ENCODE measurements at places on chromosomes 4 and X.

DNA sequence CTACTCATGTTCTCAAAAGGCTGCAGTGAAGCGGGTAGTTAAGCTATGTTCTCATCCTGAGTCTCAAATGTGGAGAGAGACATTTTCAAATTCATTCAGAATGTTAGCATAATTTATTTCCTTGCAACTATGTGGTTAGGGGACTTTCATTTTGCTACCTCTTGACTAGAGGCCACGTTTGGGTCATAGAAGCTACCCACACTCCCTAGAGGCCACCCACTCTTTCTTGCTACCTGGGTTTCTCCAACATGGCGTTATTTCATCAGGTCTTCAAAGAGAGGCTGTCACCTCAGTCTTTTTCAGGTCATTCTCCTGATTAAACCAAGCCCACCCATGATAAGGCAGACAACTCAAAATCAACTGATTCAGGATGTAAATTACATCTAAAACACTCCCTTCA, 34.3 kb upstream of the NLGN4X start:
- DNase-seq: no peak

GRCh38 chr4:26583538-26583864, 383 bp upstream of the TBC1D19 start:
- no peak for DNase-seq

- DNase-seq: peak; percentile 79
Measured at GRCh38 chrX:11759461-11760311, 1.6 kb downstream of the MSL3 start.

- DNase-seq: no peak
Measured at GRCh38 chr4:80226094-80226493, 28.8 kb downstream of the PRDM8 start.

DNA sequence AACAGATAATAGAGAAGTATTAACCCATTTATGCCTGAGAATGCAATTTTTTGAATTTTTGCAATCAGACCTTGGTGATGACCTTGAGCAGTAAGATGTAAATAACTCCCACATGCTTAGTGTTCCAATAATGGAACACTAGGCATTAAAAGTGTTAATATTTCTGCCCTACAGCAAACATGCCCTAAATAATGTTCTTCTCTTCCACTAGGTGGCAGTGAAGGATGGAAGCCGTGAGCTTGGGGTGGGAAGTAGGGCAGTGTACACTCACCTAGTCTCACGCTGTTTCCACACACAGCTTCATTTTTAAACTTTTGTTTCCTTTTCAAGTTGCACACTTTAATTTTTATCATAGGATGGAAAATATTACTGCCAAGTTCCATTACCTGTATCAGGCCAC, 613.1 kb upstream of the HS3ST1 start:
- no peak for DNase-seq

DNA sequence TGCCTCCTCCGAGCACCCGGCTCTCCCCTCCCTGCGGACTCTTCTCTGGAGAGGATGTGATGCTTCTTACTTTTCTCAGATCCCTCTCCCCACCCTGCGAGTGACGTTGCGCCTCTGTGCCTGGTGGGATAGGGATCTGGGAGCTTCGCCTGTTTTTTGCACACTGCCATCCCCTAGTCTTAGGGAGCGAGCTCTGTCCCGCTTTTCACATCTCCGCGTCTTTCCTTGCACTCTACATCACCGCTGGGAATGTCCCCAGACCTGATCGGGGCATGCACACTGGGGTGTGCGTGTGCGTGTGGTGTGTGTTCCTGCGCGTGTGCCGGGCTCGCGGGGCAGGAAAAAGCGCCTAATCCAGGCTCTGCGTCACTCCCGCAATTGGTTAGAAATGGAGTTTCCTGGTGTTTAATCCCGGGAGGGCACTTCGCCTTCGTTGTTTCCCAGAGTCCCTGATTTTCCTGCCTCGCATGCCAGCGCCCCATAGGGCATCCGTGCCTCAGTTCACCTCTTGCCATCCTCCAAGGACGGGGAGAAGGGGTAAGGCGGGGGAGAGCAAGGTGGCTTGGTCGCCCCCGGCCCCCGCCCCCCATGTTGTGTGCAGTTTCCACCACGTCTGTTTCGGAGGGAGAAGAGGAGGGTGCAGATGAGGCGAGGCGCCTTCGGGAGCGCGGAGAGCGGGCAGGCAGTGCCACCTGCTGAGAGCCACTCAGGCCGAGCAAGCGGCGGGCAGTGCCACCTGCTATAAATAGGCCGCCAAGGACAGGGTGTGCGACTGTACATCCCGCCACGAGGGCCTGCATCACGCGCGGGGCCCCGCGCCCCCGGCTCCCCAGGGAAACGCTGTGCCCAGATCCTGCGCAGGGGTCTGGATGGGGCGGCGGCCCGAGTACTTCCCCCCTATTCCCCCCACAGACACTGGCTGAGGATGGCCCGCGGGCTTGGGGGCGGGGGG, 759 bp upstream of the TBC1D1 start:
- no peak for DNase-seq

DNA sequence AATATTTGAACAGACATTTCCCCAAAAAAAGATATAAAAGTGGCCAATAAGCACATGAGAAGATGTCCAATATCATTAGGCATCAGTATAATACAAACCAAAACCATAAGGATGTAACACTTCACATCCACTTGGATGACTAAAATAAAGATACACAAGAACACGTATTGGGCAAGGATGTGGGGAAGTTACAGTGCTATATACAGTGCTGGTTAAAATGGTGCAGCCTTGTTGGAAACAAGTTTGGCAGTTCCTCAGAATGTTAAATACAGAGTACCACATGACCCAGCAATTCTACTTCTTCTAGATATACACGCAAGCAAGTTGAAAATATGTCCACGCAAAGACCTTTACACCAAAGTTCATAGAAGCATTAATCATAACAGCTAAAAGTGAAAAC, 58.9 kb downstream of the HAUS3 start:
- DNase-seq: no peak

DNA sequence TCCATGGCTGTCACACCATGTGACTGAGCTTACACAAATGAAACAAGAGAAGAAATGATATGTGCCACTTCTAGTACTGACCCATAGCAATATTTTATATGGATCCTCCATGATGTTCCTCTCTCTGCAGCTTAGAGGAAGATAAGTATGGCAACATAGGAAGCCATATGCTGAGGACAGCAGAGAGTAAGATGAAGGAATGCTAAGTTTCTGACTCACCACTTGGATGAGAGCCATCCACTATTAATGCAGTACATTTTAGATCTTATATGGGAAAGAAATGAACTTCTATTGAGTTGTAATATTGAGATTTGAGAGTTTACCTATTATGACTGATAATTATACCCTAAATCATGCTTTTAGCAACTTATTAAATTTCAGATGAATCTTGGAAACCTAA, 386.9 kb upstream of the MAOA start:
- DNase-seq: no peak

- no peak for DNase-seq
Measured at GRCh38 chrX:39886282-39886681, 211.5 kb downstream of the BCOR start.

DNA sequence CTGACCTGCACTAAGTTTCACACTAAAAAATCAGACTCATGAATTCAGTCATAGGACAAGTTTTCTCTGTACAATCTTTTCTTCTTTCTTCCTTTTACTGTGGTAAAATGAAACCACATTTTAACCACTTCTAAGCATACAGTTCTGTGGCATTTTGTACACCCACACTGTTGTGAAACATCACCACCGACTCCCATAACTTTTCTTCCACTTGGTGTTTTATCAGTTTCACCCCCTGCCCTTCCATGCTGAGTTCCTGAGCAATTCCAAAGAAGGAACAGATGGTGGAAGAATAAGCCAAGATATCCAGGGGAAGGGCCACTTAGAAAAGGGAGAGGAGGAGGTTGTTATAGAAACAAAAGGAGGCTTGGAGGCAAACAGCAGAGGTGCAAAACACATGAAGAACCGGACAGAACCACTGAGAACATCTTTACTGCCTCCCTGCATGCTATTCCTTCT, 22.6 kb downstream of the SLC25A4 start:
- DNase-seq: peak; percentile 80

GRCh38 chr4:168097161-168097560, 4.8 kb downstream of the ANXA10 start:
- DNase-seq: no peak

DNA sequence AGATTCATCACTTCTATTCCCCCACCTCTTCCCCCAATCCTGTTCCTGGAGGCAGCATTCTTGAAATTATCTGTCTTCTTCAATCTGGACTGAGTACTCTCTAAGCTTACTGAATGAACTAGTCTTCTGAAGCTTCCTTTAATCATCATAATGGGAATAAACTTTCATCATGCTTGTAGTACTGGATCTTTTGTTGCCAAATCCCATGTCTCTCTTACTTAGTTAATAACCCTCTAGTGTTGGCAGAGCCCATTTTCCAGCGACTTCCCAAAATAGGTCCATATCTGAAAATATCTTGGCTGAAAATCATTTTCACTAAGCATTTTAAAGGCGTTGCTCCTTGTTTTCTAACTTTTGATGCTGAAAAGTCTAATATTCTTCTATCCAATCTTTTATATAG, 39.6 kb downstream of the RPS6KA3 start:
- DNase-seq: no peak

DNA sequence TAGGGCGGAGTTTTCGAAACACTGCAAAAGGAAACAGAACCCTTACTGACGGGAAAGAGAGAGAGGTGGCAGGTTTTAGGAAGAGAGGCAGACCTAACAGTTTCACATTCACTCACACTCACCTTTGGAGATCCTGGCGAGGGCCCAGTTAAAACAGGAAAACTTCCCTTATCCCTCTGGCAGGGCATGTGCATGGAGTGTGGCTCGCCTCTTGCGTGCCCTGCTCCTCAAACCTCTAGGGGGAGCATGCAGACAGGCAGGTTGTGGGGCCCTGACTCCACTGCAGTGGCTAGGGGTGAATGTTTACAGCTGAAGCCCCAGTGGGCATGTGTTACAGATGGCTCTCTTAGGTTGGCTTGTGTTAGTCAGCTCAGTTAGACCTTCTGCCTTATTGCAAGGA, 451.5 kb downstream of the UBE2NL start:
- no peak for DNase-seq

DNA sequence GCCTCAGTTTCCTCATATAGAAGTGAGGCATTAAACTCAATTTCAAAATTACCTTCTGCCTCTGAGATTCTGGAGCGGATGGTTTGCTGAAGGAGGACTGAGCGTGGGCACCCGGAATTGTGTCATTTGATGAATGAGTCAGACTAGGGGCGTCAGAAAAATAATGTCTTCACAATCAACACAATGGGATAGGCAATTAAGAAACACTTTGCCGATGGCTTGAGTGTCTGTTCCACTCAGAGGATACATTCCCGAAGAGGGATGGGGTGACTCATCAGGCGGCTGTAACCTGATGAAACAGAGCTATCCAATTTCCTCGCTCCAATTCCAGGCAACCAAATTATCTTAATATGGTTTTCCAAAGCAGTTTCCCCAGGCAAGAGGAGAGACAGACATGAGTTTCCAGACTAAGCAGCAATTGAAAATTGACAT, 1.2 kb upstream of the CHRNA9 start:
- no peak for DNase-seq

- no peak for DNase-seq
Measured at GRCh38 chr4:96145601-96146000, 305.7 kb downstream of the PDHA2 start.

GRCh38 chr4:183996868-183997267, 91.8 kb downstream of the STOX2 start:
- DNase-seq: no peak

GRCh38 chr4:159104694-159105414, 2.0 kb downstream of the RAPGEF2 start:
- DNase-seq: no peak

DNA sequence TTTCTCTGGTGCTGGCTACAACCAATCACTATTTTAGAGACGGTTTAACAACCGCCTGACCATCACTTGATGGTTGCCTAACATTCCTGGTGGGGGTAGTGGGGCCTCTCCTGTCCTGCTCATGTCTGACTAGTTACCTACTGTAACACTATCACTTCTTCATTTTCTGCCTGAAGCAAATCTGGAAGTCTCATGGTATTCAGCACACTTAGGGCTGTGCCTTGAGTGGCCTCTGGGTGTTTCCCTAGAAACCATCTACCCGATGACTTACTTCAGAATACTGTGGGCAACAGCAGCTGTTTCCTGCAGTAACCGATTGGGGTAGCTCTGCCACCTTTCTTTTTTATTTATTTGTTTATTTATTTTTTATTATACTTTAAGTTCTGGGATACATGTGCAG, 880.1 kb upstream of the INTU start:
- no peak for DNase-seq

DNA sequence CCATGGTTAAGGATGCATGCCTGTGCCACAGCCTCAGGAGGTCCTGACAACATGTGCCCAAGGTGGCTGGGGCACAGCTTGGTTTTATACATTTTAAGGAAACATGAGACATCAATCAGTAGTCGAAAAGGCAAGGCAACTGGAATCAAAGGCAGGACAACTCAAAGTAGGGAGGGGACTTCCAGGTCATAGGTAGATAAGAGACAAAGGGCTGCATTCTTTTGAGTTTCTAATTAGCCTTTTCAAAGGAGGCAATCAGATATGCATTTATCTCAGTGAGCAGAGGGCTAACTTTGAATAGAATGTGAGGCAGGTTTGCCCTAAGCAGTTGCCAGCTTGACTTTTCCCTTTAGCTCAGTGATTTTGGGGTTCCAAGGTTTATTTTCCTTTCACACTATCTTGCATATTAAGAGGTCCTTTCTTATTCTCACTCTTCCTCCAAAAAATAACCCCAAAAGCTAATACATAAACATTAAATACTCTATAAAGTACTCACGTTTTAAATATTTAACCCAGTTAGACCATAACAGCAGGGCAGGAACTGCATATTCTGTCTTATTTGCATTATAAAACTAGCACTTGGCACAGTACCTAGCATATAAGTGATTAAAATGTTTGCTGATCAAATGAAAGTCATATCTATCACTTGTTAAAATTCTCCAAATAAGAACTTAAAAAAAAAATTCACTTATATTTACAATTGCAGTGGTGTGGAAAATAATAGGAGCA, 36.3 kb upstream of the UGT8 start:
- no peak for DNase-seq

- DNase-seq: no peak
Measured at GRCh38 chr4:65358914-65359313, 311.4 kb downstream of the EPHA5 start.

GRCh38 chrX:8289523-8289922, 118.5 kb upstream of the VCX2 start:
- DNase-seq: no peak

DNA sequence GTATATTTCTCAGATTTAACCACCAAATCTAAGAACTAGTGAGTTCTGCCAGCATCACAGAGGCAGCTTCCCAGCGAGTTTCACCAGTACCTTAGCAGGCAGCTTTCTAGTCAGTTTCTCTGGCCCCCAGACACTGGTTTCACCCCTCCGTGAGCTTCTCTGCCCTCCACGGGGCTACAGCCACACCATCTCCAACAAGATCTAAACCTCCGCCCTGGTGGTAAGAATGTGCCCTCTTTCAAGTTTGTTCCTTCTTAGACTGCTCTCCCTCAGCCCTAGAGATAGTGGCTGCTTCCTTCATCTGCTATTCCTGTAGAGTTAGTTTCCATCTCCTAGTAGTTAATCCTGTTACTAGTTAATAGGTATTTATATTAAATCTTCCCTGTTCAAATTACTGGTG, 60.5 kb upstream of the TAB3 start:
- no peak for DNase-seq

GRCh38 chr4:187929024-187929423, 66.5 kb upstream of the ZFP42 start:
- DNase-seq: no peak

GRCh38 chrX:67328476-67328875, 215.3 kb upstream of the AR start:
- DNase-seq: no peak

GRCh38 chrX:85112293-85112692, 108.6 kb downstream of the APOOL start:
- no peak for DNase-seq

- DNase-seq: no peak
Measured at GRCh38 chr4:187501731-187502130, 493.8 kb upstream of the ZFP42 start.

All from naive thymus-derived CD8-positive, alpha-beta T cell (primary cell).